ENCODE measurements at places on chromosomes 2 and 18.

DNA sequence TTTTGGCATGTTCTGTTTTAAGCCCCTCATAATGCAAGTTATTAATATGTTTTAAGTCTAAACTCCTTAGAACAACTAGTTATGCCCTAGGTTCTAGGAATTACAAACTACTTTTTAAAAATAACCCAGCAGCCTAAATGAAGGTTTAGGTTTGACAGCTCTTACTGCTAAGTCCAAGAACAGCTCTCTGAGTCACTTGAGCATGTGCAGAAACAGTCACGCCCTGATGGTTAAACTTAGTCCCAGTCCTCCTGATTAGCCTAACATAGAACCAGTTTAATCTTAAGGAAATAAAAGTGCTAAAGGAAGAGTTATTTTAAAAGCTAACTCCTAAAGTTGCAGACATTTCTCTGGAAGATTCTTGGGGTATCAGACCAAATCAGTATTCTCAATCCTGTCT, 72.5 kb downstream of the RMDN2 start:
- DNase-seq, result no peak

- no peak for DNase-seq
Observed at GRCh38 chr2:68478688-68479087, 11.3 kb downstream of the APLF start.

DNA sequence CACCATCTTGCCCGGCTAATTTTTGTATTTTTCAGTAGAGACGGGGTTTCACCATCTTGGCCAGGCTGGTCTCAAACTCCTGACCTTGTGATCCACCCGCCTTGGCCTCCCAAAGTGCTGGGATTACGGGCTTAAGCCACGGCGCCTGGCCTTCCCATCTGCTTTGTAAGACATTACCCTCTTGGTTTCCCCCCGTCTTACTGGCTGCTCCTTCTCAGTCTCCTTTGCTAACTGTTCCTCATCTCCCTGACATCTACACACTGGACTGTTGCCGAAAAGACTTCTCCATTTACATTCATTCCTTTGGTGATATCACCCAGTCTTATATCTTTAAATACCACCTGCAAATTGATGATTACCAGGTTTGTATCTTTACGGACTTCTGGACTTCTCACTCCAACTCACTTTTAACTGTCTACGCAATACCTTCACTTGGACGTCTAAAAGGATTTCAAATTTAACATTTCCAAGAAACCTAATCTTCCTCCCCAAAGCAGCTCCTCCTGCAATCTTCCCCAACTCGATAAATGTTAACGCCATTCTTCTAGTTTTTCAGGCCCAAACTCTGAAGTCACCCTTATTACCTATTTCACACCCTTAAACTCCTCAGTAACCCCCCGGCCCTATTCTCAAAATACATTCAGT, 37.9 kb downstream of the YES1 start:
- DNase-seq, result no peak

GRCh38 chr2:168338292-168338691, 90.9 kb upstream of the STK39 start:
- DNase-seq, result no peak

DNA sequence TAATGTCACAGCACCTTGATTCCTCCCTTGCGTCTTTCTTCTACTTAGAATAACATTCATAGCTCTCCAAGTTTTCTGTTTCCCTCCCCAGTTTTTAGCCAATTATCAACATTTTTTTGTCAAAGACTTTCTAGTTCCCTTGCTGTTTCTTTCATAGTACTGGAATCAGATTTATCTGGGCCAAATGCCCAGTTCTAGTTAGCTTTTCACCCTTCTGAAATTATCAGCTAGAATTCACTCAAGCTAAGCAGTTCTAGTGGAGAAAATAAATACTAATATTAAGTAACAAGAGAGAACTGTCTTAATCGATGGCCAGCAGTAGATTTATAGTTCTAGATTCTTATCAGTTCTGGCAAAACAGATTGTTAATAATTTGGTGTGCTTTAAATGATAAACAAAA, 36.2 kb downstream of the EFEMP1 start:
- DNase-seq, result no peak

All from femur (tissue), 1 donor.